Stimulated activated naive CD8-positive, alpha-beta T cell treated with anti-CD3 and anti-CD28 coated beads, Interleukin-15, Interleukin-2, amounts not matched to agents 100 U/mL and 50 U/mL, for 24 hours (primary cell): ENCODE measurements at places on chromosomes 12 and 14.

DNA sequence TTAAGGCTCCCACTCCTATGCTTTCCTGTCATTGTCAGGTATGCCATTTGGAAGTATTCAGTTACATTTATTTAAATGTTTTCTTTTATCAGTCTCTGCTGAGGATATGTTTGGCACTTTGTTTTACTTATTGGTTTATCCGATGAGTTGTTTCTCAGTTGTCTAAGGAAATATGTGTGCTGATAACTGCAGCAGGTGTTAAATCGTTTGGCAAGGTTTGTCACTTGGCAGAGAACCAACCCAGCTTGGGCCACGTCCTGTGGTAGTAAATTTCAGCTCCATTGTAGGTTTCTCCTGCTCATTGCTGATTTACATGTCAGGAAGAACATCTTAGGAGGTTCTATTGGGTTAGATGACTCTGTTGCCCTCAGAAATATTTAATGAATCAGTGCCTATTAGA lies 22.0 kb upstream of the MGST1 start:
- DNase-seq, result no peak

DNA sequence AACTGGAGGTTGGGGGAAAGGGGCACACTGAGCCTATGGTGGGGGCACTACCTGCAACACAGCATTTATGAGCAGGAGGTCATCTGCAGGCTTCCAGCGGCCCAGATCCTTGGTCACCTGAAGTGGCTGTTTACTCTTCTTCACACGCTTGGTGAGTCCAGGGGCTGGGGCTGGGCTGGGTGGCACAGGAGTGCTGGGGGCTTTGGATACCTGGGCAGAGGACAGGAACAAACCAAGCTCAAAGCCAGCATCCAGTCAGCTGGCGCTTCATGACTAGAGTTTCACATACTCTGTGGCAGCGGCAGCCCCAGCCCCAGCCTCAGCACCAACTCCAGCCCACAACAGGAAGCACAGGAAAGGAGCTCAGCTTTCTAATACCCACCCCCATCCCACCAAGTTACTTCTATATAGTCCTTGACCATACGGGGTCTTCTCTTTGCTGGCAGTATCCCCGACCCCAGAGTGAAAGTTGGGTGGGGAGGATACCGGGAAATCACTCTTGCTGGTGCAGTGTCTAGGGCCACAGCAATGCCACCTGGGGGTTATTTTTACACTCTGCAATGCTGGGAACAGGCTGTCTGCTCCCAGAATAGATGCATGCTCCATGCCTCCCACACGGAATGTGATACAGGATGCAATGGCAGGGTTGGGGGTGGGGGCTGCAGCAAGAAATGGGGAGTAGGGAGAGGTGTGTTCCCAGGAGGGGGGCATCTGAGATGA lies 3.1 kb downstream of the MCRS1 start:
- DNase-seq, result no peak

DNA sequence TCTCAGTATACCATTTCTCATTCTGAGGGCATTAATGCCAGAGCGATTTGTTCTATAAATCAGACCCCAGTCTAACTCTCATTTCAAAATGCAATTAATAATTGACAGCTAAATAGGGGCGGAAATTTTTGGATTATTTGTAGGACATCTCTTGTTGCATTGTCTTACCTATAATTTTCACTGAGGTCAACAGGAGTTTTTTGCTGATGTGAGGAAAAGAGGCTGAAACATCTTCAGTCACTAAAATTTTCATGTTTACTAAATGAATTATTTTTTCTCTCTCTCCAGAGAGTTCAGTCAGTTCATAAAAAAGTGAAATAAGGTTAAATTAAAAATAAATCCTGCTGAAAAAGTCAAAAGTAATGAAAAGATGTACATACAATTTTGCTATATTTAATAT lies 295.9 kb downstream of the CCER1 start:
- DNase-seq, result no peak

- DNase-seq, result peak; percentile 15
These were observed 856 bp upstream of the EIF4B start for GRCh38 chr12:53005215-53005985.

DNA sequence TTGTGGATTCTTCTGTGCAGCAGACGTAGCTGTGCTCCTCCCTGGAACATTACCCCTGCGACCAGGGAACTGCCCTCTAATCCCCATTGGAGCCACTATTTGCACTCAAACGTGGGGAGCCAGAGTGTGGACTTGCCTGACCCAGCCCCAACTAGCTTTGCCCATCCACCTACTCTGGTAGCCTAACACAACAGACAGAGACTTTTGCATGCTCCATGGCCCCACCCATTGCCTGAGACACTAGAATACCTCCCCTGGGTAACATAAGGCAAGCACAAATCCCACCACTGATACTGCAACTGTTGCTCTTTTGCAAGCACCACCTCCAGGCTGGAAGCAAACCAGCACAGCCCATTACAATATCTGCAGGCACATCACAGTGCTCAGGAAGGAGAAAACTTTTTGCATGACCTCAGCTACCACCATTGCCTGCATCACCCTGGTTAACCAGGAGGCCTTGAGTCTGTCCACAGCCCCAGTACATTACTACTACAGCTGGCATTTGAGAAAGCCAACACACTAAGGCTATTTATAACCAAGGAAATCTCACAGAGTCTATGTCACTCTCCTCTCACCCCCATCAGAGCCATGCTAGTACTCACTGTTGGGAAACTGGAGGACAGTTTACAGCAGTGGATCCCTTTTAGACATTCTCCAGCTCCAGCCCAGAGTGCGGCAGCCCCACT lies 15.0 kb downstream of the CEP128 start:
- no peak for DNase-seq

- peak; percentile 15 for DNase-seq
These were observed 37.7 kb downstream of the LRRC74A start for GRCh38 chr14:76863724-76864407.

GRCh38 chr14:100346306-100347091 lies 23.4 kb downstream of the SLC25A47 start:
- DNase-seq, result no peak

DNA sequence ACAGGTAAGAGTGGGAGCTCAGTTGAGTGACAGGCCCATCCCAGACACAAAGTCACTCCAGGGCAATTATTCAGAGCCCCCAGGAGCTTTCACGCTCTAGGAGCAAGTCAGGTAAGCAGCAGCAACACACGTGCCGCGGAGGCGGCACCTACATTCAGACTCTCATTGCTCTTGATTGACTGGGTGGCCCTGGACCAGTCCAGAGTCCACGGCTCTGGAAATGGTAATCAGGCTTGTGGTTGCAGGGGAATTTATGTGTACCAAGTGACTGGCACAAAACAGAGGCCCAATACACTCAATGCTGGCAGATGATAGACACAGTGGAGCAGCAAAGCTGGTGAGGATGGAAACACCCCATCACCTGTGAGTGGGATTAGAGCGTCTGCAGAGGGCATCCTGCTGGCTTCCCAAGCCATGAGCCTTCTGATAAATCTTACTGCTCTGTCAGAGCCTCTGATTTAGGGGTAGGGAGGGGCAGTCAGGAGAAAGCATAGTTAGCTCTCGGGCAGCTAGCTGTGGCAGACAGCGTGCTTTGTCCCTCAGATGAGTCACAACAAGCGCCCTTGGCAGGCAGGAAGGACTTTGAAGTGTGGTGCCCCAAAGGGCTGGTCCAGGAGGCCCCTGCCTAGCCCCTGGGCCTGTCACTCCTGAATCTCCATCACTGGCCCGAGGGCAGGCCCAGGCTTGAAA lies 344.7 kb downstream of the CACNA1C start:
- no peak for DNase-seq

GRCh38 chr14:53796734-53797133 lies 159.9 kb downstream of the BMP4 start:
- no peak for DNase-seq

DNA sequence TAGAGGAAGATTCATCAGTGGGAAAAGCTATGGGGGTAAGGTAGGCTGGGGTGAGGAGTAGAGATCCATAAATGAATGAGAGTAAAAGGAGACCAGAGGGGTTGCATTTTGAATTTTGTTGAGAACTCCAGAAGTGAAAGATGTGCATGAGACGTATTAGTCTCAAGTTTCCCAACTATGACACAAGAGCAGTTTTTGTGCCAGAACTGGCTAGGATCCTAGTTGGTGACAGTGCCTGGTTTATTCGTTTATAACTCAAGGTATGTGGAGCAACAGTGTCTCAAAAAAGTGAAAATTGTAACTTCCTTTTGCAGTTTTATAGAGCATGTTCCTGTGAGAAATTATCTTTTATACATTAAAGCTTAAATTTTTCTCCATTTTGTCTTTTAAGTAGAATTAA lies 377.0 kb downstream of the NPAS3 start:
- DNase-seq, result no peak

- peak; percentile 64 for DNase-seq
These were observed 5.2 kb upstream of the HSP90B1 start for GRCh38 chr12:103924761-103925641.

DNA sequence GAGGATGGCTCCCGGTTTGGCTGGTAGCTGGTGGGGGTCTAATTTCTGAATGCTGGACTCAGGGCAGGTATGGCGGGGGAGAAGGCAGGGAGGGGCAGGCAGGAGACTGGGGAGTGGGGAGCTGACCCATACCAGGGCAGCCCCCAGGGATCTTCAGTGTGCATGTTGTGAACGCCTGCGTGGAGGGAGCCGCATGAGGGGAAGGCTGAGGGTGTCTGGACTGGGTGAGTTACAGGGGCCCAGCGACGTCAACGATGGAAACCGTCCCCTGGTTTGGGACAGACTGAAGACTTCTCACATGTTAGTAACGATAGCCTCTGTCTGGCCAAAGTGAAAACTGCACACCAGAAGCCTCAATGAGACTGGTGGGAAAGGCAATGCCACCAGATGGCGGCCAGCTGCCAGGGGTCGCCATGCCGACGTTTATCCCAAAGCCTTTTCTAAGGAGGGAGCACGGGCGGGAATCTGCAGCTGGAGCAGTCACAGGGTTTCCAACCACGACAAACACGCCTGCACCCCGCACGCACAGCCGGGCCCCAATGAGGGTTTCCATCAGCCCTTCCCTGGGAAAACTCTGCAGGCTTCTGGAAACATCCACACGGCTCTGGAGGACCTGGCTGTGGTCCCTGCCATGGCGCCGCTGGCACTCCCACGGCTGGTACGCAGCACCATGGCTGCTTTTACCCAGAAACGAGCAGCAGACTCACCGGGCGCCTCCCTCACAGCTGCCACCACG lies 14.0 kb downstream of the PGAM5 start:
- no peak for DNase-seq

DNA sequence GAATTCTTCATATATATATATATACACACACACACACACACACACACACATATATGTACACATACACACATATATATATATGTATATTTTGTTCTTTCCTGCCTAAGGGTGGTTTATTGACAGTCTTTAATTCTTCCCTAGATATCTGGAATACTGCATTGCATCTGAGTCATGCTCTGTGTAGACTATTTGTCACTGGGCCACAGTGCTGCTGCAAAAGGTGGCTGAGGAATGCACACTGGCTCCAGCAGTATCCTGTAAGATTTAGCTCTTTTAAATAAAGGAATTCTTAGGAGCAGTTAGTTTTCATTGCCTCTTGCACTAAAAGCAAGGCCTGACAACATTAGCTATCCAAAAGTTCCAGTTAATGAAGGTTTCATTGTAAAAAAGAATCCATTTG lies 200.9 kb downstream of the APAF1 start:
- no peak for DNase-seq

DNA sequence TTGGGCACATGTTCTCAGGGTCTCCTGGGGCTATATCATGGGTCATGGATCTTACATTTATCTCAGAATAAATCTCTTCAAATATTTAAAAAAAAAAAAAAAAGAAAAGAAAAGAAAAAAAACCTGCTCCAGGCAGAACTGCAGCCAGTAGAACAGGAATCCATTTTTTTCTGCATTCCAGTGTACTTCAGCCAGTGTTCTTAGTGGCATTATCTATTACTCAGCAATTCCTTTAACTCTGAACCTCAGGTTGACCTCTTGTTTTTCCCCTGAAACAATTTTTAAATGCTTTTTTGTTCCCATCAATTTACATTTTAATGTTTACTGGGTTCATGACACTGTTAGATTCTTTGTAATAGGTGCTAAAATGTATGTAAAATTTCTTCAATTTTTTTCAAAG lies 66.7 kb upstream of the STXBP6 start:
- no peak for DNase-seq

DNA sequence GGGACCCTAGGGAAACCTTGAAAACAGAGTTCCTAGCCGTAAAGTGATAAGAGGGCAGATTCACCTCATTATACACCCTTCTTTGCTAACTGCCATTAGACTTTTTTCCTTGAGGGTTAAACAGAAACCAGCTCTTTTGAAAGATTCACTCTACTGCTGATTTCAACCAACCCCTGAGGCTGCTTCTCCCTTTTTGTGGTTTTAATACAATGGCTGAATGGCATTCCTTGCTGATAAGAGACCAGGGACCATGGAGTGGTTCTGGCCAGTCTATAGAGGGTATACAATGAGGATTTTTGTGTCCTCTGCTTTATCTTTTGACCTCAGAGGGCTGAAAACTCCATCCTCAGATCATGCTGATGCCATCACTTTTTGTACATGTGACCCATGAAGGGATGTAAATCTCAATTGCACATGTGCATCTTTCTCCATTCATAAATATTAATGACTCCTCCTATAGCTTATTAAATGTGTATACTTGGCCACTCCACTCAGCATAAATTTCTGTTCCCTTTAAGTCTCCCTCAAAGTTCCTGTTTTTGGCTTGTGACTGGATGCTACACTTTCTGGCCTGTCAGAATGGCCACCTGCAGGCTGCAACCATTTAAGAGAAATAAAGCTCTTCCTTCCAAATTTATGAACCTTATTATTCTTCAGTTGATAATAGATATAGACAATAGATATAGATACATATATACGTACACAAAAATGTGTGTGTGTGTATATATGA lies 233.8 kb upstream of the SEL1L start:
- DNase-seq, result no peak

GRCh38 chr14:77120771-77121743 lies 20.5 kb downstream of the ZDHHC22 start:
- DNase-seq, result no peak
